ENCODE measurements at places on chromosomes 5 and 9.

GRCh38 chr9:105971986-105972385, 277.6 kb downstream of the TMEM38B start:
- no peak for DNase-seq

DNA sequence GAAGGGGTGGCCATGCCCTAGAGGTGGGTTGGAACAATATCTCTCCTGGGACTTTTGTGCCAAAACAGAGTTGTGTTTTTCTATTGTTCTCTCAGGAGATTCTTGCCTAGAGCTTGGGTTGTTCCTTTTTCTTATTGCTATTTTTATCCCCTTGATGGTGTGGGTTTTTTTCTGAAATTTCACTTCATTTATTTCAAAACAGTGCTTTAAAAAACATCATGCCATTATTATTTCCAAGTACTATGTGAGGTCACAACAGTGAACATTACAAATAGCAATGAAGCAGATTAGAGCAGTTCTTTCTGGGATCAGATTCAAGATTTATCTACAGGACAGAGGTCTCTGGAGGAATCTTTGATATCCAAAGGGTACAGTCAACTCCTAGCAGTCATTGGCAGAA, 76.6 kb downstream of the ACTBL2 start:
- DNase-seq: no peak

GRCh38 chr9:99092643-99093491, 12.0 kb upstream of the TGFBR1 start:
- DNase-seq: no peak

- no peak for DNase-seq
These were observed 84.8 kb downstream of the SLC1A3 start for GRCh38 chr5:36691226-36691625.

DNA sequence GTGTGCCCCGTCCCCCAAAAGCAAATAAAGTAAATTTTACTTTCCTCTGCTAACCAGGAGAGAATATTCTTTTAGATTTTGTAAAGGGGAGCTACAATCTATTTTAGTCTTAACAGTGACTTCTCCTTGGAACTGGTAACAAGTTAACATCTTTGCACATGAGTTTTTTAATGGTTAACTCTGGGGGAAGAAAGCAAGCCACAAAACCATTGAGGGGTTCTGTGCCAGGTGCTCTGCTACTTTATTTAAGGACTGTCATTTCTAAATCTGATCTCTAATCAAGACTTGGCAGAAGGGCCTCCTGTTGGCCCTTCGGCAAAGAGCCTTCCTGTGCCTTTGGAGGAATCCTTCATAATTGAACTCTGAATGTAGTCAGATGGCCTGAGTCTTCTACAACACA, 153.4 kb downstream of the SLC12A2 start:
- DNase-seq: no peak

DNA sequence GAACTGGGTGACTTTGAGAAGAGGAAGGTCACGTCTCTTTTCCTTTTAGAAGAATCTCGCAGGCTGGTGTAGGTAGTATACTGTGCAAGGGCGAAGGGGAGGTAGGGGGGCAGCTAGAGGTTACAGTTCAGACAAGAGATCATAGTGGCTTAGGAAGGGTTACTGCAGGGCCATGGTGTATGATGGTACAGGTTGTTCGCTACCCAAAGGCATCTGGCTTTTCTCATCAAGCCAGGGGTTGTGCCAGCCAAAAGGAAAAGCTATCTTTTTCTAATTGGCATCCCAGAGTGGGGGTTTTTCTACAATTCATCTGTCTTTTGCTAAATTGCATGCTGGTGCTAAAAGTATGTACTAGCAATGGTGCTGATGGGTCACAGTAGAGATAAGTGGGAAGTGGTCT, 22.8 kb downstream of the MAMDC2 start:
- no peak for DNase-seq

GRCh38 chr9:8408575-8409190, 609.1 kb upstream of the DMAC1 start:
- DNase-seq: no peak

DNA sequence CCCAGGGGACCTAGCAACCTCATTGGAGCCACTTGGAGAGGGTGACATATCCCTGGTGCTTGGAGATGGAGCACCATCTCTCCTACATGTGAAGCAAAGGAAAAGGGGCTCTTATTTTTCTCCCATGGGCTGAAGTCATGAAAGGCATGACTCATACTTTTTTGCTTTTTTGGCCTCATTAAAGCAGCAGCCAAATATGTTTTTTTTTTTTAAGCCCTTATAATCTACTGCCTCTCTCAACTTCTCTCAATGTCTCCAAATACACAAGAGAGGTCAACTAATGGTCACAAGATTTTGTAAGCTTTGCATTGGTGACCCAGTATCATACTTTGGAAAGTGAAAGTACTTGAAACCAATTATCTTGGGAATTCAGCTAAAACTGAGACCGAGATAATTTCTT, 1.6 kb upstream of the CFAP90 start:
- no peak for DNase-seq

GRCh38 chr9:106110483-106110882, 416.1 kb downstream of the TMEM38B start:
- DNase-seq: no peak

DNA sequence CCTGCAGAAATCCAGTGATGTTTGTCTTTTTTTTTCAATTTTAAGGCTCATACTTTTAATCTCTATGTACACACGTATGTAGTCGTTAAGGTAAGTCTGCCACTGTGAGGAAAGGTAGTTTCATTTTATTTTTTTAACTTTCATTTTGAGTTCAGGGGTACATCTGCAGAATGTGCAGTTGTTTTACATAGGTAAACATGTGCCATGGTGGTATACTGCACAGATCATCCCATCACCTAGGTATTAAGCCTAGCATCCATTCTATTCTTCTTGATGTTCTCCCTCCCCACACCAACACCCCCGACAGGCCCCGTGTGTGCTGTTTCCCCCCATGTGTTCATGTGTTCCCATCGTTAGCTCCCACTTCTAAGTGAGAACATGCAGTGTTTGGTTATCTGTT, 19.7 kb downstream of the MUSK start:
- DNase-seq: no peak

- peak; percentile 15 for DNase-seq
These were observed 1.3 kb downstream of the MOB3B start for GRCh38 chr9:27528076-27528885.

GRCh38 chr9:98064623-98065392, 8.3 kb downstream of the NANS start:
- no peak for DNase-seq

DNA sequence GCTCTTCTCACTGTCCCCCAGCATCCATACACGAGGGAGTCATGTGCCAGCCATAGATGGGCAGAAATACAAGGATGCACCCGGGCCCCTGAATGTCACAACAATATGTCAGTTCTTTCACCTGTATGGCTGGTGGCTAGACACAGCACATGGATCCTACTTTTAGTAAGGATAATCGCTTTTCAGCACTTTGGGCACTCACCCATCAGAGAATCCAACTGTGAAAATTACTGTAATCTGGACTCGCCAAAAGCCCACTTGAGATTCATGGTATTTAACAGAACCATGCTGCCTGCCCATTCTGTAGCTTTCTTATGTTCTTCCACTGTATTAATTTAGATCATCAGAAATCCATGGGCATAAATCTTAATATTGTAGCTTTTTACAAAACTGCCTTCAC, 124.8 kb downstream of the FRMD3 start:
- no peak for DNase-seq

DNA sequence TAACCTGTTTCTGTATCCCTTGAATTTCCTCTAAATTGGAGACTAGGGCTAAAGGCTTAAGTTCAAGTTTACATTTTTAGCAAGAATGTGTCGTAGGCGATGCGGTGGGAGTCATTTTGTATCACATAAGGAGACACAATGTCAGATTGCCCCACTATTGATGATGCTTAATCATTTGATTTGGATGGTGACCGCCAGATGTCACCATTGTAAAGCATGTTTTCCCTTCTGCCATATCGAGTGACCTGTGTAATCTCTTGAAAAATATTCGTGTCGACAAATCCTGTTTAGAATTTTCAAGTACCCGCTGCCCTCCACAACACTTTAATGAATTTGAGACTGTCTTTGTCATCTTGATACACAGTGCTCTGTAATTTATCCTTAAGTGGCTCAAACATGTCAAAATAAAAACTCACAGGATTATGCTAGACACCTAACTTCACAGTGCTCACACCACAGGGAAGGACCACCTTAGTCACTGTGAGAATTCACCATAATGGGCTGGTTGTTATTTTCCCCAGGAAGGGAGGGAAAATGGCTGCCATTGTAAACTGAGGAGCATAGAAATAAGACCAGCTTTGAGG, 34.5 kb upstream of the SLC46A2 start:
- DNase-seq: no peak

GRCh38 chr9:126982215-126983002, 67.8 kb downstream of the RALGPS1 start:
- DNase-seq: peak; percentile 74

- no peak for DNase-seq
These were observed 8.0 kb upstream of the UBAC1 start for GRCh38 chr9:135969064-135969683.

DNA sequence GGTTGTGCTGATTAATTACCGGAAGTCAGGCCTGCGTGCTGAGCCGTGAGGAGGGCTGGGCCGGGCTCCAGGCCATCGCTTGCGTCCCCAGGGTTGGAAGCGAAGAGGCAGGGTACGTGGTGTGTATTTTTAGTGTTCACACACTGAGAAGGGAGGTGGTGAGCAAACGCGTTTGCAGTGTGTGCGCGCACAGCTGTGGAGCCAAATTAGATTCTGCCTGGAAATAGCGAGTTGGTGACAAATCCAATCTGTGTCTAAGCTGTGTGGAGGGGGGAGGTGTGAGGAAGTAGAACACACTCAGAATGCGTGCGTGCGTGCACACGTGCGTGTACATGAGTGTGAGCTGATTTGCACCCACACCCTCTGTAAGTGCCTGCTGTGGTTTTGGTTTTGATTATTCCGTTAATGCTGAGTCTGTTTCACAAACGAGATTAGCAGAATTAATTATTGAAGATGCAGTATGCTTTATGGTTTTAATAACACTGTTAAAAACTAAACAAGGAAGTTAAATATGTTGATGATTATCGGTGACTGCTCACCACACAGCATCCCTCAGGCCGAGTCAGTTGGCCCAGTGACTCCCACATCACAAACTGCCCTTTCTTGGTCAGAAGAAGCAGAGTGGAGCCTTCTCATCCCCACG, 111.8 kb upstream of the FCN2 start:
- no peak for DNase-seq

- no peak for DNase-seq
These were observed 4.3 kb downstream of the MGAT4B start for GRCh38 chr5:179802207-179802883.

- no peak for DNase-seq
These were observed 1.1 kb upstream of the CNTFR start for GRCh38 chr9:34590381-34591247.

DNA sequence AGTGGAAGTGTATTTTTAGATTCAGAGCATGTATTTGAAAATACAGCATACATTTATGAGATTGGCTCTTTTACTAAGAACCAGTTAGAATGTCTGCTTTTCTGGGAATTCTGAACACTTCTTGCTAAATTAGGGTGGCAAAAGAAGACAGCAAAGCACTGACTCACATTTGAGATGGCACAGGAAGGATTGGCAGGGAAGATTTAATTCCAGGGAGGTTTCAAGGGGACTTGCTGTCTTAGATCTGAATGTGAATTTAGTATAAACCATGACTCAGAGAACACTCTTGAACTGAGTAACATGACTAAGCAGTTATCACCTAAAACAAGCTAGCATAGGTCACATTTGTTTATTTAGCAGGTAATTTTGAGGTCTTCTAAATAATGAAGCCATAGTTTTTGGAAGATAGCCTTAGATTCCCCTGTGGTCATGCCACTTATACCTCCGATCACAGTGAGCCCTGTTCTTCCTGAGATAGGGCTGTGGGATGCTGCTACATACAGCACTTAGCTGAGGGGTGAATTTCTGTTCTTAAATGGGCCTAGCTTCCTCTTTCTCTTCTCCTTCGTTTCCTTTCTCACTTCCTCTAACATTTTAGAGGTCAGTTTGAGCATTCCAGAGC, 173.8 kb downstream of the PCSK1 start:
- no peak for DNase-seq

- no peak for DNase-seq
These were observed 454.3 kb upstream of the CTNND2 start for GRCh38 chr5:12358371-12359090.

DNA sequence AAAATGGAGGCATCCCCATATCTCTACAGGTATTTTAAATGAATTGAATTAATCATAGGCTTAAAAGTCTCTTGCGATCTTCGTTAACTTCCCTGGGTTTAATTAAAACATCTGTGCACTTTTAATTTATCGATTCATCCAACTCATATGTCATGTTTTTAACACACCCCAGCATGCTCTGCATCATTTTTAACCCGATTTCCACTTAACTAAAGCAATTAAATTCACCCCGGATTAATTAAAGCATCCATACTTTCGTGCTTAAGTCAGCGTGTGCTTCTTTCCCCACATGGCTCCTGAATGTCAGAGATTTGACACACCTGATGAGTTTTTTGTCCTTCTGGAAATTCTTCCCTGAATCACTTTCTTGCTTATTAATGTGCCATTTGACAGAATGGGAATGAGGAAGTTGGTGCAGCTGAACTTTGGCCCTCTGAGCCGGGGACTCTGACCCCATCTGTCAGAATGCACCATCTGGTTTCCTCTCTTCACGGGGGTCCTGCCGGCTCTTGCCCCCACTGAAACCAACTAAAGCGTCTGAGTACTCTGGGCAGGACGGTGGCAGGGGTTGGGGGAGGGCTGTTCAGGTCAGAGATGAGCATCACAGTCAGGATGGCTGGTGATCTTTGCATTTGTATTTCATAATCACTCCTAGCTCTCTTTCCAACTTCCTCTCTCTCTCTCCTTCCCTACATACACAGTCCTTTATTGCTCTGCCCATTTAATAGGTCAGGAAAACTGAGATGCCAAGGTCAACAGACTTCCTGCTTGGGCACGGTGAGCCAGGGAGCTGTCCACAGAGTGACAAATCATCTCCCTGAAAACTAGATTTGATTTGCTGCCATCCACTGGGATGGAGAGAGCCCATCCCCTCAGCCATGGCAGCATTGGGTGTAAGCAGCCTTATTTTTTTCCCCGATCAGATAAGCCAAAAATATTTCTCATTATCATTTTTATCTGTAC, 180.3 kb upstream of the WWC1 start:
- DNase-seq: no peak

DNA sequence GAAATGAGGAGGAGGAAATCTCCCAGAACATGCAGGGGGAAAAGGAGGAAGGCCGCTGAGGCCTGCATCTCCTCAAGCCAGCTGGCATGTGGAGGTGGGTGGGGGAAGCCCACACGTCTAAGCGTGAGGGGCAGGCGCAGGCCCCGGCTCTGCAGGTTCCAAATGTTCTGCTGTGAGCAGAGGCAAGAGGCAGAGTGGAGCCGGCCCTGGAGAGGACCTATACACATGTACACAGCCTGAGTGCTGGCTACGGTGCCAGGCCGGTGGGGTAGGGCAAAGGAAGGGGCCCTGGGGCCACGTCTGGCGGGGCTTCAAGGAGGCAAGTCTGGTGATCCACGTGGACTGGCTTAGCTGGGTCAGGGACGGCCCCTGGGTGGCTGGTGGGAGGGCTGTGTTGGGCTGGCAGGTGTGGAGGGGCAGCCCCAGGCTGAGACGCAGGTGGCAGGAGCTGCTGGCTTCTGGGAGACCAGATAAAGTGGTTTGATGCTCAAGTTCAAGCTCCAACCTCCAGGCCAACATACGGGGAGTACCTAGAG, 26.4 kb downstream of the LPCAT1 start:
- no peak for DNase-seq

GRCh38 chr9:17191082-17191481, 56.2 kb downstream of the CNTLN start:
- no peak for DNase-seq

- DNase-seq: no peak
These were observed 20.7 kb upstream of the SLC1A3 start for GRCh38 chr5:36585701-36586100.

GRCh38 chr9:83511051-83511450, 27.1 kb downstream of the FRMD3 start:
- no peak for DNase-seq
